ENCODE measurements at places on chromosomes 5 and 9. TPM values are rescaled to one million over a fixed set of nuclear protein-coding genes. Genes with fewer than 3 reads are reported as not detected.
A peak's percentile ranks its signal among the peaks of the same experiment; 100 is the strongest.

The CATSPER3 gene
- total RNA-seq, result 0.63 TPM

The POU5F2 gene
- total RNA-seq, result 5.1 TPM

The CORO2A gene
- 3.7 TPM for total RNA-seq

The HMHB1 gene
- not detected for total RNA-seq

The SPINK13 gene
- total RNA-seq, result not detected

The HMMR gene
- not detected for total RNA-seq

The MYOT gene
- 7.1 TPM for total RNA-seq

The IRGM gene
- total RNA-seq, result 0.30 TPM

The CDKN2B gene
- total RNA-seq, result 4.5 TPM

DNA sequence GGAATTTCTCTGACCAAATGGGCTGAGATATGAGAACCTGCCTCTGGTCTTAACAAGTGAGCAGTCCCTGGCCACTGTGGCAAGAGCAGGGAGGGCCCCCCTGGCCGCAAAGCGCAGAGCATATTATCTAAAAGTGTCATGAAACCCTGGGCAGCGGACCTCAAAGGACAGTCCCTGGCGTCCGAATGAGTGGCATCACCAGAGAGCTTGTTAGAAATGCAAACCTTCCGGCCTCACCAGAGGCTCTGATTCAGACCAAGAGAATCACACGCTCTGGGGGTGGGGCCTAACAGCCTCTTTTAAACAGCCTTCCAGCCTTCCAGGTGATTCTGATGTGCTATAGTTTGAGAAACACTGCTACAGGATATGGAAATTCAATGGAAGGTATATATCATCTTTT, 10.9 kb downstream of the PTPN3 start:
- DNase-seq, result no peak

- peak; percentile 64 for DNase-seq
These were observed 2.5 kb downstream of the TMEM252 start for GRCh38 chr9:68538200-68538599.

DNA sequence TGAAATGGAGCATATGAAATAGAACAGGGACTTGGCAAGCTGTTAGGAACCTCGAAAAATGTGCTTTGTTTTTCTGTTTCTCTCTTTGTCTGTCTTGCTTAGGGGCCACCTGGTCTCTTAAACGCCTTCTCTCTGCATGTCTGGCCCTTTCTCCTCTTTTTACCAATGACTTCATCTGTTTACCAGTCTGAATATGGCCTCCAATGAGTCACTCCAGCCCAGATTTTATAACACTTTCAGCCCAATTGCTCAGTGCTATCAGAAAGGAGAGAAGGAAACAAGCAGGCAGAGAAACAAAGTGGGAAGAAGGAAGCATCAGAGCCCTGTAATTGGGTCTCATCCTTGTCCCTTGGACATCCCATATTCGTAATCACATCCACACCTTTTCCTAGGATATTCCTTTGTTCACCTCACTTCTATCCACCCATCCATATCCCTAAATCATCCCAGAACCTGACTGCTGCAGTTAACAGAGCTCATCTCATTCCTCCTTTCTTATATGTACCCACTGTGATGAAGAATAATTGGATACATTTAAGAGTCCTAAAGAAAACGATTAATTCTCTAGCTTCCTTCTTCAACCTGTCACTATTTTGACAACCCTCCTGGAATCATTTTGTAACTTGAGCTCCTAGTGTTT, 151.8 kb upstream of the GPR151 start:
- no peak for DNase-seq

- DNase-seq, result no peak
These were observed 556.1 kb downstream of the CDH9 start for GRCh38 chr5:26482076-26482809.

DNA sequence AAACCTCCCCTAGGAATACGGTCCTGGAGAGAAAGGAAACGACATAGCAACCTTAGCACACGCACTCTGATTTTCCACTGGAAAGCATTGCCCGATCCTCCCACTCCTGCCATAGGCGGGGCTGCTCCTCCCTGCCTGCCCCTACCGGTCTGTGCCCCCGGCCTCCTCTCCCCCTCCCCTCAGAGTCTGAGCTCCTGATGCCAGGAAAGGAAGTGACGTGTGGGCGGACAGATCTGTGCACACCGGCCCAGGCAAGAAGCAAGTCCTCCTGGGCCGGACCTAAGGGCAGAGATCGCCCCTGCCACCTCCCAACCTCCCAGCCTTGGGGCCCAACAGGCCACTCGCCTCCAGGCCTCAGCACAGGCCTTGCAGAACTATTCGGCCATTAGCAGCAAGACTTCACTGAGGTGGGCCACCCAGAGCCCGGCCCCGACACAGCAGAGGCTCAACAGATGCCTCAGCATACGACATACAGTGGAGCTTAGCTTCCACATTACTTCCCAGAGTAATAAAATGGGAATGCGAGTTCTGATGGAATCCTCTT, 7.2 kb downstream of the NINJ1 start:
- DNase-seq, result peak; percentile 80

DNA sequence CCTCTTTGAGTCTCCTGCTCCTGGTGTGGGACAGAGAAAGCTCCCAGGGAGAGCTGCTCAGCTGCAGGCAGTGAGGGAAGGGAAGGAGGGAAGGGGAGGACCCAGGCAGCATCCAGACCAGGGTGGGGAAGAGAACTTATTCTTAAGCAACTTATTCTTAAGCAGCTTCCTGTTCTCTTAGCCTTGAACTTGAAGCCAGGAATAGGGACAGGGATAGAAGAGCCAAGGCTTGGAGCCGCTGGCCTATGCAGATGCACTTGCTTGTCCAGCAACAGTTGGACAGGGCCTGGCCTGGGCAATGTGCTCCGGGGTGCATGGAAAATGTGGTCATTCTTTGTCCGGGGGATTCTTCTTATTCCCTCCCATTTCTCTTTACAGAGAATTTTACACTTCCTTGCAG, 31.4 kb upstream of the SPTLC1 start:
- DNase-seq, result peak; percentile 57

- no peak for DNase-seq
These were observed 188.8 kb upstream of the IRX4 start for GRCh38 chr5:2071562-2071961.

DNA sequence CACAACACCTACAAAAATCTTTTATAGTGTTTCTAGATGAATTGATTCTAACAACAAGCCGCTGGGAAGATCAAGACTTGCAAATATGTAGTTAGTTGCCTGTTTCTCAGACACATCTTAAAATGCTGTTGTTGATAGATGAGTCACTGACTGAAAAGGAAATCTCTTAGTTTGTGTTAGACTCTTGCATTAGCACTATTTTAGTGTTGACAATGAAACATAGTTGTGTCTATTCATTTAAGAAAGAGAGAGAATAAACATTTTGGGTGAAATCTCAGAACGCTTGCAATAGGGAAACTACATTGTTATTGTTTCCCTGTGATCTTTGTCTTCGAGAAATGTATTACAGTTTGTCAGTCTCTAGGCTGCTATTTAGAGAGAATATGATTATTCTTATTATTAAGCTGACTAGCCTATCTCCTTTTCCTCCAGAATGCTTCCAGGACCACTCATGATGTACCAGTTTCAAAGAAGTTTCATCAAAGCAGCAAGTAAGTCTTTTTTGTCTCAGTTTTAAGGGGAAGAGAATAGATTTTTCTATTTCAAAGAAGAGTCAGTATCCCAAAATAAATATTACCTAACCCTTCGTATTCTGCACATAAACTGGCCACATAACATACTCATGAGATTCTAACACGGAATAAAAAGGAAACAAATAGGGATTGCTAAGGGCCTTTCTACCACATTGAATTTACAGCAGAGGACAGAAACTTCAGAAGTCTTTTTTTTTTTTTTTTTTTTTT, 285.6 kb downstream of the ARHGAP26 start:
- DNase-seq, result no peak

GRCh38 chr9:3161912-3162311, 318.0 kb upstream of the PUM3 start:
- no peak for DNase-seq

DNA sequence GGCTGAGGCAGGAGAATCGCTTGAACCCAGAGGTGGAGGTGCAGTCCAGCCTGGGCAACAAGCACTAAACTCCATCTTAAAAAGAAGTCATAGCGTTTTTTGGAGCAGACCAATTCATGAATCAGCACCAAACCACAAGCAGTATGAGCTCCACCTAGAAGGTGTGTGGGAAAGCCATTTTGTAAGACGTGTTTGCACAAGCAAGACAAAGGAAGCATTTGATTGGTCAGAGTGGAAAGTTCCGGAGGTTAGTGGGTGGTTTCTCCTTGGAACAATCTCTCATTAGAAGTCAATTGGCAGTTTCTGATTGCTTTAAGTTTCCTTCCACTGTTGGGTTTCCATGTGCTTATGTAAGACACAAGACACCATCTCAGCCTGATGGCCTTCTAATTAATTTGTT, 5.0 kb downstream of the SRD5A1 start:
- no peak for DNase-seq

DNA sequence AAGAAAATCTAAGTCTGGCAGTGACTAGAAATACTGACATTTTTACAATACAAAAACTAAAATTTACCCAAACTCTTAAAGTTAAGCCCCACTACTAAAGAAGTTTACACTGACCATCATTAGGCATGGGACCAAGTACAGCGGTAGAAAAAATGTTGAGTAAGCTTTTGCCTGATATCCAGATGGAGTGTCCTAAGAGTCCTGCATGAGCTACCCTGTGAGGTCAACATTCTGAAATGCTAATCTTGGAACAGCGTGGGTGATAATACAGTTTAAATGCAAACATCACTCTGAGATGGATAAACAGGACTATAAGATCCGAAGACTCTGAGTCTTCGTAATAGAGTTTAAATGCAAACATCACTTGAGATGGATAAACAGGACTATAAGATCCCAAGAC, 189.7 kb downstream of the DCP2 start:
- DNase-seq, result no peak

GRCh38 chr5:76278261-76278789, 124.8 kb upstream of the IQGAP2 start:
- DNase-seq, result no peak

DNA sequence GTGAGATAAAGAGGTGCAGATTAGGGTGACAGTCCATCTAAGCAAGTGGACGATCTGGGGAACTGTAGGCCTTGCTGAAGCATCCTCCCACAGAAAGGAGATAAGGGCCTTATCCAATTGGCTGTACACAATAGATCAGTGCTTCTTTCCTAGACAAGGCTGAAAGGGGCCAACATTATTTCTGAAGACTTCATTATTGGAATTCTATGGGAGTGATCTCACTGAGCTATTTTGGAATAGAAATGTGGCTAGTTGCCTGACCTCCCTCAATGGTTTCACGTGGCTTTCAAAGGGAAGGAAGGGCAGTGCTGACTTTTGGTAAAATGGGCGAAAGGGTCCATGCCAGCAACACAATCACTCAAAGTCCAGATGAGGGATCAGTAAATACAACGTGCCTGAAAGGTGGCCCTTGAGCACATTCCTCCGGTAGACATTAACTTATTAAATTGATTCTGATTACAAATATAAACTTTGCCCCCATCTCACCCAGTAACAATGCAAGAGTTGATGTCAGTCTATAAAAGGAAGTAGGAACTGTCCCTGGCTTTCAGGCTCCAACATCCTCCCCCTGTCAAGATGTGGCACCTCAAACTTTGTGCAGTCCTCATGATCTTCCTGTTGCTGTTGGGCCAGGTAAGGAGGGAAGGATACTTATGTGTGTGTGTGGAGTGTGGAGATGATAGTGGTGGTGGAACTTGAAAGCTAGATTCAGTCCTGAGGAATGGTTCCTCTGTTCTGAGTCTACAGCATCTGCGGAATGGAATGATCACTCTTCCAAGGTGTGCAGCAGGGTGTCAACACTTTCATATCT, at the start of gene LEAP2:
LEAP2 (plus strand) TSS at position 550 of the 811 bp plus-strand sequence; CDS start at position 577, 27 bp downstream.
- DNase-seq, result no peak

GRCh38 chr5:144247131-144247530, 76.5 kb downstream of the KCTD16 start:
- DNase-seq, result no peak

DNA sequence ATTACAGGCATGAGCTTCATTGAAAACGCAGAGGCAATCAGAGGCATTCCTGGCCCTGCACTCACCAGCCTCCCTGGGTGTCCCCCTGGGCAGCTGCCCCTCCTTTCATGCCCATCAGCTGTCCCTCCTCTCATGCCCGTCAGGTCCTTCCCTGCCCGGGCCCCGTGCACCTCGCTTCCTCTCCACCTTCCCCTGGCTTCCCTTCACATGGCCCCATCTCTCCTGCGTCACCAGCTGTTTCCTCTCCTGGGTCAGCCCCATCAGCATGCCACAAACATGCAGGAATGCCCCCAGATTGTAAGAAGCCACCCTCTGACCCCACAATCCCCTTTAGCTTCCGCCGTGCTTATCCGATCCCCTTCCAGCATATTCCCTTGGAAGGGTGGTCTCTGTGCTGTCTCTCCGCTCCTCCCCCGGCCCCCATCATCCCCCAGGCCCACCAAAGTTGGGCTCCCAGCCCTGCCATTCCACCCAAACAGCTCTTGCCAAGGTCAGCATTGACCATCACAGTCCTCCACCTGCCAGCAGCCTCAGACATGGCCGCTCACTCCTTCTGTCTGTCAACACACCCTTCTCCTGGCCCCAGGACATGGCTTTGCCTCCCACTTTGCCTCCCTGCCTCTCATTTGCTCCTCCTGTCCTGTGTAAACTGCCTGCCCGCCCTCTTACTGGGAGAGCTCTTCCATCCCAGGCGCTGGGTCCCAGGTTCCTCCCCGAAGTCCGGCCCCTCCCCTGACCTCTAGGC, 98.6 kb upstream of the IER5L start:
- DNase-seq, result peak; percentile 28

DNA sequence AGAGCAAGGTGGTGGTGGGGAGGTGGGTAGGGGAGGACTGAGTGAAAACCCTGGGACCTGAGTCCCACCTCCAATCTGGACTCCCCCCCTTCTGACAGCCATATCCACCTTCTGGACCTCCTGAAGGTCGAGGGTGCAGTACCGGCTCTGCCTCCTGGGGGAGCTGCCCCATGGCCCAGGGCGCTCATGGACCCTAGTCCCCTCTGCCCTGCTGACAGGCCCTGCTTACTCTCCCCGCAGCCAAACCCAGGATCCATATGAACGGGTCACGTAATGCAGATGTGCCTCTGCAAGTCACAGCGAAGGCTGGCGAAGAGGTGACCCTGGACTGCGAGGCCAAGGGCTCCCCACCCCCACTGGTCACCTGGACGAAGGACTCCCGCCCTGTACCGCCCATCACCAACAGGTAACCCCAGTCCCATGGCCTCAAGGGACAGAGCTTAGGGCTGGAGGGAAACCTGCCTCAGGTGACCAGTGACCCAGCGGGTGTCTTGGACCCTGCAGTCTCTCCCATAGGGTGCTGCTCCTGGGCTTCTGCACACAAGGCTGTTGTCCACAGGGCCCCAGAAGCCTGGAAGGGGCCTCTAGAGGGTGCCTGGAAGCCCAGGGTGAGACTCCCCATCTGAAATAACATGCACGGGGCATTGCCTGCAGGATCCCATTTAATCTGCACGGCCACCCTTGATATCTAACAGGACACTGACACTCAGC, 61.7 kb downstream of the HMCN2 start:
- DNase-seq, result no peak
